Lower lobe of right lung (tissue), 2 donors: ENCODE measurements at places on chromosomes 3 and 15. TPM values are rescaled to one million over a fixed set of nuclear protein-coding genes. Genes with fewer than 3 reads are reported as not detected.
A peak's percentile ranks its signal among the peaks of the same experiment; 100 is the strongest.

DNA sequence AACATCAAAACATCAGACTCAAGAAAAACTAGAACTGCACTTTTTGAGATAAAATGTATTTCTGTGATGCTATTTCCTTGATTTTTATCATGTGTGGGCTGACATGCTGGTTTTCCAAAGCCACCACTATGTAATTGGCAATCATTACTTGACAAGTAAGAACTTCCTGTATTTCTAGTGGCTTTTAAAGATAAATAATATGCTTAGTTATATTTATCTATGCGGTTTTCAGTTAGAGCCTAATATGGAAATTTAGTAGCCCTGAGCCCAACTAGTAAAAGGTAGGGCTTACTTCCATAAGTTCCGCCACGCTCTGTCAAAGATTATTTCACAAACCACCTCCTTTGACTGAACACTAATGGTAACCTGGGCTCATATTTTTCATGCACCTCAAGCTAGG lies 91.6 kb downstream of the PPARG start:
- H3K27ac ChIP-seq = no peak overlapping the region
- H3K27me3 ChIP-seq = no peaks in the 10 kb centered on the region
- H3K4me1 ChIP-seq = peaks cover 7% of the 10 kb centered on the region
- no peak for DNase-seq

- peaks cover 23% of the 10 kb centered on the region for H3K4me1 ChIP-seq
- H3K4me3 ChIP-seq = no peak overlapping the region
- no peaks in the 10 kb centered on the region for H3K27me3 ChIP-seq
- no peak for DNase-seq
- peaks cover 13% of the 10 kb centered on the region for H3K36me3 ChIP-seq
Observed at GRCh38 chr3:194637066-194637465, 3.8 kb upstream of the TMEM44 start.

GRCh38 chr15:96028620-96029019 lies 301.9 kb upstream of the NR2F2 start:
- H3K27ac ChIP-seq = no peak overlapping the region
- H3K4me1 ChIP-seq = no peaks in the 10 kb centered on the region
- no peaks in the 10 kb centered on the region for H3K36me3 ChIP-seq

DNA sequence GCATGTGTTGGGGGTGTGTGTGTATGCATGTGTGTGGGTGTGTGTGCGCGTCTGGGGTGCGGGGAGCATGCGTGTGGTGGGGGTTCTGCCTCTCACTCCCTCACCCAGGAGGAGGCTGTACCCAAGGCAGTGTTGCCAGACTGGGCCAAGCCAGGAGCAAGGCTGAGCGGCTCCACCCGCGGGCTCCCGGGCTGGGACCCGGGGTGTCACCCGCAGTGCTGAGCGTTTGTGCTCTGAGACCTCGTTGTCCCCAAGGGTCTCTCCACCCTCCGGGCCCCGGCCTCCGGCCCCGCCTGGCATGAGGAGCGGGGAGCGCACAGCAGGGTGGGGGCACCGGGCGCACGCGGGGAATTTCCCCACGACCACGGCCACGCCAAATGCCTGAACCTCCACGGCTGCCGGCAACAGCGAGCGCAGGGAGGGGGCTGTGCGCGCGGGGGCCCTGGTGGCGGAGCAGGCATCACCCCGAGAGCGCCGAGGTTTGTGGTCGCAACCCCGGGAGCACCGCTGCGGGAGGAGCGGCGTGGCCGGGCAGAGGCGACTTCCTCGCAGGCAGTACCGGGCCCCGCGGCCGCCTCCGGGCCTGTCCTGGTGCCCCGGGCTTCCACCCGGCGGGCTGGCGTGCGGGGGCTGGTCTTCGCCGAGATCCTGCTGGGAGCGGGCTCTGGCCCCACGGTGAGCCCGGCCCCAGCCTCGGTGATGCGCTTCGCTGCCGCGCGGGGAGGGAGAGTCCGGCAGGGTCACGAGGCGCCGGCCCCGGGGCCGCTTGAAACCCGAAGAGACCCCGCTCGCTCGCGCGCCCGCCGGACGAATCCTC lies 7.4 kb upstream of the OCA2 start:
- H3K27me3 ChIP-seq = peaks cover 22% of the 10 kb centered on the region
- peak overlapping the region; percentile 60 for H3K4me3 ChIP-seq
- peak; percentile 48 for DNase-seq
- H3K36me3 ChIP-seq = peaks cover 6% of the 10 kb centered on the region

GRCh38 chr3:194257151-194257621 lies 93.9 kb downstream of the CPN2 start:
- peaks cover 23% of the 10 kb centered on the region for H3K4me1 ChIP-seq
- H3K36me3 ChIP-seq = no peaks in the 10 kb centered on the region
- no peak overlapping the region for H3K27ac ChIP-seq
- H3K4me3 ChIP-seq = no peak overlapping the region
- DNase-seq = no peak
- H3K27me3 ChIP-seq = no peaks in the 10 kb centered on the region

- no peaks in the 10 kb centered on the region for H3K27me3 ChIP-seq
- H3K4me3 ChIP-seq = no peak overlapping the region
- H3K36me3 ChIP-seq = no peaks in the 10 kb centered on the region
- no peak for DNase-seq
- H3K4me1 ChIP-seq = no peaks in the 10 kb centered on the region
Observed at GRCh38 chr3:50490424-50490823, 13.0 kb downstream of the CACNA2D2 start.

- no peak overlapping the region for H3K4me3 ChIP-seq
- H3K27ac ChIP-seq = no peak overlapping the region
- no peaks in the 10 kb centered on the region for H3K27me3 ChIP-seq
- H3K36me3 ChIP-seq = no peaks in the 10 kb centered on the region
Observed at GRCh38 chr15:57356636-57357035, 19.7 kb upstream of the CGNL1 start.

DNA sequence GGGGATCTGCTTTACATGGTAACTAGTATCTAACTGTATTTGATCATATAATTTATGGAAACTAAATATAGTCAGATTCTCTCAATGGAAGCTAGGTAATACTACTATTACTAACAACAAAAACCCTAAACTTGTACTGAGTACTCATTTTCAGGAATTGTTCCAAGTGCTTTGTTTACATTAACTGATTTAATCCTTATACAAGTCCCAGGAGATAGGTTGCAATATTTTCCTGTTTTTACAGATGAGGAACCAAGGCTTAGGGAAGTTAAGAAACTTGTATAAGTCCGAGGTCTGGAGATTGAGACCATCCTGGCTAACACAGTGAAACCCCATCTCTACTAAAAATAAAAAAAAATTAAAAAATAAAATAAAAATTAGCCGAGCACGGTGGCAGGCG lies 7.5 kb upstream of the MTHFS start:
- H3K27me3 ChIP-seq = no peaks in the 10 kb centered on the region
- H3K36me3 ChIP-seq = no peaks in the 10 kb centered on the region
- peaks cover 10% of the 10 kb centered on the region for H3K4me1 ChIP-seq

- H3K4me1 ChIP-seq = no peaks in the 10 kb centered on the region
- DNase-seq = no peak
- H3K27ac ChIP-seq = no peak overlapping the region
- H3K27me3 ChIP-seq = no peaks in the 10 kb centered on the region
- peaks cover 31% of the 10 kb centered on the region for H3K36me3 ChIP-seq
Observed at GRCh38 chr3:146101538-146101937, 59.4 kb downstream of the PLOD2 start.

DNA sequence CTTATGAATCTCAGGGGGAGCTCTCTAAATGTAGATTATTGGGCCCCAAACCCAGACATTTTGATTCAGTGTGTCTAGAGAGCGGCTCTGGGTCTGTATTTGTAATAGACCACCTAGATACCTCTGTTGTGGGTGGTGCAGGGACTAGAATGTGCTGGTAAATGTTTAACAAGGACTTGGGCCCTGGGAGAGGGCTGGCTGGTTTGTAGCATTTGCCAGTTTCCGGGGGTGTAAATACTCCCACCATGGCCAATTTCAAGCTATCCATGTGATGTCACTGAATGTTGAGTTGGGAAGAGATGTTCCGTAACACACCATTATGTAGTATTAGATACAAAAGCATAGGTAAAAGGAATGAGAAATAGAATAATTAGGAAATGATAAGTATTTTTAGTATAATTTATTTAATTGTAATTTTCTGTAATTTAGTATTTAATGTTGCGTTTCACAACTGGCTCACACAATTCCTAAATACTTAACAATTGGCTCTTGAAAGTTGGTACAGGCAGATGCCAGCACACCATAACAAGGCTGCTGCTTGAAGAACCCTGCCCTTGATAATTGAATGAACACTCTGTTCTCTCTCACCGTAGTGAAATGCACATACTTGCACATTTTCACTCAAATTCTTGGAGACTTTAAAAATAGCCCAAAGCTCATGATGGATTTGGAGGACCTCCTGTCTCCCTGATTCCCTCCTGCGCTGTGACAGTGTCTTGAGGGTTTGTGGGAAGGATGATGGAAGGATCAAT lies 359.2 kb upstream of the PROK2 start:
- H3K36me3 ChIP-seq = no peaks in the 10 kb centered on the region
- no peak overlapping the region for H3K27ac ChIP-seq
- no peaks in the 10 kb centered on the region for H3K27me3 ChIP-seq
- peaks cover 6% of the 10 kb centered on the region for H3K4me1 ChIP-seq
- no peak overlapping the region for H3K4me3 ChIP-seq

GRCh38 chr3:73718326-73719110 lies 93.8 kb upstream of the PDZRN3 start:
- H3K4me1 ChIP-seq = no peaks in the 10 kb centered on the region
- no peaks in the 10 kb centered on the region for H3K36me3 ChIP-seq
- H3K27me3 ChIP-seq = no peaks in the 10 kb centered on the region
- H3K27ac ChIP-seq = no peak overlapping the region
- no peak overlapping the region for H3K4me3 ChIP-seq
- no peak for DNase-seq

DNA sequence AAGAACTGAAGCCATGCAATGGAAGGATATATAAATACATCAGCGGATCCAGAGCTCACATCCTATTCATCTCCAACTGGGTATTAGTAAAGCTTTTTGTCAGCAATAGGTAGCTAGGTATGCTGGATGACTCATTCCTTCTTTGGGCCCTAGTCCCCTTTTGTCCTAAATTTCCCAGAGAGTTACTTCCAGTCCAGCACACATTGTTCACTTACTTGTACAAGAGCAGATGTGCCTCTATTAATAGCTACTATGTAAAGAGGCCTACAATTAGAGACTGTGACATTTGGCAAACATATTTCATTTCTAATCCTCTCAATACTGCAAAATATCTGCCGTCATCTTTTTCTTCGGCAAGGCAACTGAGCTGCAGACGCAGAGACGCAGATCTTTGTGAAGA lies 1.7 kb upstream of the SLC4A7 start:
- H3K27me3 ChIP-seq = no peaks in the 10 kb centered on the region
- H3K27ac ChIP-seq = no peak overlapping the region
- peaks cover 8% of the 10 kb centered on the region for H3K4me1 ChIP-seq
- H3K4me3 ChIP-seq = no peak overlapping the region

GRCh38 chr3:49554633-49555265 lies 472 bp downstream of the BSN start:
- no peak overlapping the region for H3K27ac ChIP-seq
- H3K4me1 ChIP-seq = peaks cover 18% of the 10 kb centered on the region
- H3K36me3 ChIP-seq = no peaks in the 10 kb centered on the region
- peaks cover 4% of the 10 kb centered on the region for H3K27me3 ChIP-seq
- H3K4me3 ChIP-seq = peak overlapping the region; percentile 49
- peak; percentile 66 for DNase-seq

GRCh38 chr3:8282541-8283165 lies 219.0 kb upstream of the LMCD1 start:
- H3K36me3 ChIP-seq = no peaks in the 10 kb centered on the region
- no peak for DNase-seq
- no peak overlapping the region for H3K4me3 ChIP-seq

DNA sequence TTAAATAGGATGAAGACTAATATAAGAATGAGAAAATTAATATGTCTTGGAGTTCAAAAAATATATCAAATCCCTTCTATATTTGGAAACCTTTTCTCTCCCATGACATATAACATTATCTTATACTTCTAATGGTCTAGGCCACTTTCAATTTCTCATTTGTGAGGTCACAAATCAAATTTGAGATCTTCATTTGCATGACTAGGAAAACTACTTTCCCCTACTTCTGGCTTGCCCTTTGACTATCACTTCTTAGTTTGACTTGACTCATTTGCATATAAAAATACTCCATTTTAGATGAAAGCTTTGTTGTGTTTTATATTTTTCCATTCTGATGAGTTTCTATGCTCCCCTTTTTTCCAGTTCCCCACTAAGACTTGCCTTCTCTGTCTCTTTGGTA lies 598.6 kb upstream of the TBL1XR1 start:
- H3K27ac ChIP-seq = no peak overlapping the region
- no peak for DNase-seq
- H3K4me1 ChIP-seq = no peaks in the 10 kb centered on the region
- H3K4me3 ChIP-seq = no peak overlapping the region
- H3K36me3 ChIP-seq = no peaks in the 10 kb centered on the region
- H3K27me3 ChIP-seq = no peaks in the 10 kb centered on the region

DNA sequence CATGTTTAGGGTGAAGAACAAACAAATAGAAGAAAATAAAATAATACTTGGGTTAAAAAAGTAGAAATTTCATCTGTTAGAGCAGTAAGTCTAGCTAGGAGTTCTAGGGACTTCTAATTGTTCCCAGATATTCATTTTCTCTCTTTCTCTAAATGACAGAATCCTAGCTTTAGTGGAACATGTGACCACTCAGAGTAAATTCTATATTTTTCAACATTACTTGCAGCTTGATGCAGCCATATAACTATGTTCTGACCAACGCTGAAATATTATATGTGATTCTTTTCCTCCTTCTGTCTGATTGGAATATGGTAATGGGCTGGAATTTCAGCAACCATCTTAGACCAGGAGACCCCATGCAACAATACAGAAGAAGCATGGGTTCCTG lies 8.1 kb downstream of the PTX3 start:
- no peaks in the 10 kb centered on the region for H3K27me3 ChIP-seq
- H3K27ac ChIP-seq = no peak overlapping the region
- no peaks in the 10 kb centered on the region for H3K36me3 ChIP-seq
- no peak for DNase-seq
- H3K4me1 ChIP-seq = peaks cover 14% of the 10 kb centered on the region

DNA sequence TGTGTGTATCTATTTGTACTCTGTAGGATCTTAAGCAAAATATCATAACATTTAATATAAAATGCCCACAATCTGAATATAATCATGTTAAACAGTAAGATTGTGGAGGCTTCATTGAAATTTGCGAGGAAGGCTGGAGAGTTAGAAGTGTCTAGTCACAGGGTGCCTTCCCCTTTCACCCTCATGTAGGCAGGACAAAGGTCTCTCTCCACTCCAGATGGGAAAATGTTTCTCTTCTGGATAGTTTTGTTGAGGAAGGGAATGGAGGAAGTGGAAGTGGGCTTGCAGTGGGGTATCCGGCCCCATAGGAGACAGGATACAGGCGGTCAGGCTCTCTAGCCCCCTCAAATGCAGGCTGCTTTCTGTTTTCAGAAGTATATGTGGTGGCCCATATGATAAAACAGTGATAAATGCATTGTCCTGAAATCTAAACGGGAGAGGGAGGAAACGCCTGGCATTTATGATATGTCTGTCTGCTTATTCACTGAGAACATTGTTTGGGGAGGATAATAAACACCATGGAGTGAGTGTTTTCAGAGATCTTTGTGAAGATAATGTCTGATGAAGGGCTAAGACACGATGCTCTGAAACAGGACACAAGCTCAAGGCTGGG lies 13.3 kb upstream of the MYZAP start:
- peak overlapping the region; percentile 31 for H3K27ac ChIP-seq
- no peak for DNase-seq
- no peak overlapping the region for H3K4me3 ChIP-seq
- no peaks in the 10 kb centered on the region for H3K27me3 ChIP-seq
- H3K36me3 ChIP-seq = no peaks in the 10 kb centered on the region
- peaks cover 13% of the 10 kb centered on the region for H3K4me1 ChIP-seq

PPCDC gene
- 11.2 TPM for total RNA-seq

MED12L gene
- 0.44 TPM for total RNA-seq

KLF15 gene
- total RNA-seq = 40.1 TPM

SGO1 gene
- total RNA-seq = 0.71 TPM

KNL1 gene
- 1.5 TPM for total RNA-seq

P3H2 gene
- 61.9 TPM for total RNA-seq

DIS3L gene
- 29.2 TPM for total RNA-seq

FES gene
- total RNA-seq = 51.0 TPM

CPN2 gene
- total RNA-seq = not detected

VEPH1 gene
- 116 TPM for total RNA-seq

LRRC3B gene
- total RNA-seq = 0.30 TPM
